ENCODE measurements at places on chromosomes 16 and 17.
A peak's percentile ranks its signal among the peaks of the same experiment; 100 is the strongest.

- DNase-seq, result peak; percentile 47
Observed at GRCh38 chr16:16861546-16861945, 482.6 kb downstream of the NPIPA7 start.

GRCh38 chr17:43999024-43999423 is 5.4 kb upstream of the NAGS start:
- no peak for DNase-seq

GRCh38 chr16:58464047-58464915 is 35.7 kb upstream of the NDRG4 start:
- DNase-seq, result no peak

GRCh38 chr16:64957246-64957645 is 164.6 kb downstream of the CDH11 start:
- DNase-seq, result no peak

- DNase-seq, result no peak
Observed at GRCh38 chr17:9371019-9371418, 204.6 kb downstream of the STX8 start.

GRCh38 chr17:72631568-72631948 is 460.9 kb downstream of the SLC39A11 start:
- DNase-seq, result no peak

GRCh38 chr17:57405491-57406072 is 149.3 kb downstream of the MSI2 start:
- no peak for DNase-seq
